ENCODE measurements at places on chromosomes 7 and 10.

DNA sequence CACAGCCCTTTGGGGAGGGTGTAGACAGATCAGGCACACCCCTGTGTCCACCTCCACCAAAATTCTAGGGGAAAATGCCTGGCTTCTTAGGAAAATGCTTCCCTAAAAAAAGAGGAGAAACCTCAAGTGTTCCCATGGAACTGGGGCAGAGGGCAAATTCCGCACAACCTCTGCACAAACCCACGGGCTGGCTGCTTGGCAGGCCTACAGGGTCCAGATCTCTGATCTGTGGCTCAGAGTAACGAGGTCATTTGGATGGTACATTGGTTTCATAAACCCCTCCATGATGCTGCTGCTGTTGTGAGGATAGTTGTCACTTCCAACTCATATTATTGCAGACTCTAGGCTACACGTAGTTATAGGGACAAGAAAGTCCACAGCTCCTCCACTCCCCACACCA lies 16.0 kb downstream of the LGI1 start:
- DNase-seq, result no peak

DNA sequence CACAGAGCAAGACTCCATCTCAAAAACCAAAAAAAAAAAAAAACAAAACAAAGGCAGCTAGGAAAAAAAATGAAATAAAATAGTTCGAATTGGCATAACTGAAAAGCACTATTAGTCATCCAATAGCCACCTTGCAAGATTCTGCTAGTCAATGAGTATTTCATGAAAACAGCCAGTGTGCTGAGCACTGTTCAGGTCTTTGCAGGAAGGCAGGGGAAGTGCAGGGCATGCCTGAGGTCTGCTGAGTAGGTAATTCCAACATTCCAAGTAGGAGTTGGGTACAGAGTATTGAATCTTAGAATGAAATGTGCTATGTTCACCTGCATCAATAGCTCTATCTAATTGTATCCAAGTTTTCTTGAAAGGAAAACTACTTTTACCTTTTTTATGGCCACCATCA lies 22.9 kb downstream of the ABRAXAS2 start:
- no peak for DNase-seq

- DNase-seq, result no peak
These were observed 135.2 kb downstream of the ADAM12 start for GRCh38 chr10:126252884-126253610.

GRCh38 chr7:16412274-16413254 lies 8.8 kb downstream of the CRPPA start:
- DNase-seq, result peak; percentile 89

DNA sequence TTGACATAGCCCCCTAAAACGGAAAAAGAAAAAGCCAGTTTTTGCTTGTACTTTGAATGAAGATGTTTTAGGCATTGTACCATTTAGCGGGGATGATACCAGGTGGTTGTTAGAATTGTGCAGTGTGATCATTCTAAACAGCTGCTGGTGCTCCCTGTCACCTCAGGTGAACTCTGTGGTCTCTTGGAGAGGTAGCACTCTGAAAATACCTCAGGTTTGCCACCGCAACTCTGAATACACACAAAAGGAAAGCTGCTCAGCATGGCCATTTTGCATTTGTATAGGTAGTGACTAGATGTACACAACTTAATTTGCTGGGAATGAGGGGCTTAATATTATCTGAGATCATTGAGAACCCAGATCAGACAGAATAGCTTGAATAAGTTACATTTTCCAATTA lies 52.6 kb downstream of the PLEKHA8 start:
- no peak for DNase-seq

GRCh38 chr10:34938399-34938670 lies 123.2 kb upstream of the PARD3 start:
- no peak for DNase-seq

DNA sequence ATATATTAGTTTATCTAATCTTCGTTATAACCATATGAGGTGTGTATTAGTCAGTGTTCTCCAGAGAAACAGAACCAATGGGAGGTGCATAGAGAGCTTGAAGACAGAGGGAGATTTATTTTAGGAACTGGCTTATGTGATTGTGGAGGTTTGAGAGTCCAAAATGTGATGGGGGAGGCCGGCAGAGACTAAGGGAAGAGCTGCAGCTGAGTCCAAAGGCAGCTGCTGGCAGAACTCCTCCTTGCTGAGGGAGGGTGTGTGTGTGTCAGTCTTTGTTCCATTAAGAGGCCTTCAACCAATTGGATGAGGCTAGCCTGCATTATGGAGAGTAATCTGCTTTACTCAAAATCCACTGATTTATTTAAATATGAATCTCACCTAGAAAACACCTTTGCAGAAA lies 165.1 kb downstream of the SH3PXD2A start:
- no peak for DNase-seq

- DNase-seq, result peak; percentile 83
These were observed 37.7 kb downstream of the CFAP58 start for GRCh38 chr10:104391150-104391968.

DNA sequence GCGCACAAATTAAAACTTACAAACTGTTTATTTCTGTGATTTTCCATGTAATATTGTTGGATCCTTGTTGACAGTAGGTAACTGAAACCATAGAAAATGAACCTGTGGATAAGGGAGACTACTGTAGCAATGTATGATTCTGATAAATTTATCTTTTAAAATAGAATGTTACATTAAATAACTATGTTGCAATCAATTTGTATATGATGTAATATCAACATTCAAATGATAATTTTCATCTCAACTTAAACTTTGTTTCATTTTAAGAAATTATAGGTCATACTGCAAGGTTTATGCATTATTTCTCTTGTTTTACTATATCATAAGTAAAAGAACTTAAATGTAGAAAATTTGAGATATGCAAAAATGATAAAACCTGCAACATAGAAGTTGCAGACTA lies 718.0 kb upstream of the MBL2 start:
- DNase-seq, result no peak

GRCh38 chr7:4602905-4603842 lies 78.9 kb upstream of the FOXK1 start:
- DNase-seq, result no peak

DNA sequence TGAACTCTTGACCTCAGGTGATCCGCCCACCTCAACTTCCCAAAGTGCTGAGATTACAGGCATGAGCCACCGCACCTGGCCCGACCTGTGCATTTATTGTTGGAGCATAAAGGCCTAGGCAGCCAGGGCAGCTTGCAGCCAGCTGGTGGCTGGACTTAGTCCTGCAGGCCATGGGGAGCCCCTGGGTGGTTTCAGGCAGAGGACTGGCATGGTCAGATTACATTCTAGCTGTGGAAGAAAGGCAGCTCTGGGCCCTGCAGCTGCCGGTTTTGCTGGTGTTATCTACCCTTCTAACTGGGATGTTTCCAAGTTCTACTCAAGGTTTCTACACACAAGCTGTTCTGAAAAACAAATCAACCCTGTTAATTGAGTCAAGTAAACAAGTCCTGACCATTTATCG lies 22.7 kb upstream of the MKRN1 start:
- DNase-seq, result no peak

- no peak for DNase-seq
These were observed 87.3 kb downstream of the EVX1 start for GRCh38 chr7:27329909-27330308.

GRCh38 chr10:99787311-99787710 lies 4.9 kb downstream of the ABCC2 start:
- no peak for DNase-seq

GRCh38 chr7:140771826-140772225 lies 75.3 kb downstream of the NDUFB2 start:
- no peak for DNase-seq

DNA sequence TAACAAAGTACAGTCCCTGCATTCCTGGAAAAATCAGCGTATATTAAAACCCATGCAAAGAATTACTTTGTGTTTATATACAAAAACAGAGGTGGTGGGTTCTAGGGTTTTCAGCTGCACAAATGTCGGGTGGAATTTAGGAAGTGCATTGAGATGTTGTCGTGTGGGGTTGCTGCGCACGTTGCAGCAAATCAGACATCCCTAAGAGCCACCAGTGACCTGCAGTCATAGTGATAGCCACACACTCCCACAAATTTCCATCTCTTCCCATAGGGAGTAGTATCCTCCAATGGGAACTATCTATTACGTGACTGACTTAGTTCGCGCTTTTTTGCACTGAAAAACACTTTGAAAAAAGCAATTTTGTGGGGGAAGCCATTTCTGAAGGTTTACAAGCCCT lies 375.2 kb upstream of the GALNT17 start:
- DNase-seq, result no peak

DNA sequence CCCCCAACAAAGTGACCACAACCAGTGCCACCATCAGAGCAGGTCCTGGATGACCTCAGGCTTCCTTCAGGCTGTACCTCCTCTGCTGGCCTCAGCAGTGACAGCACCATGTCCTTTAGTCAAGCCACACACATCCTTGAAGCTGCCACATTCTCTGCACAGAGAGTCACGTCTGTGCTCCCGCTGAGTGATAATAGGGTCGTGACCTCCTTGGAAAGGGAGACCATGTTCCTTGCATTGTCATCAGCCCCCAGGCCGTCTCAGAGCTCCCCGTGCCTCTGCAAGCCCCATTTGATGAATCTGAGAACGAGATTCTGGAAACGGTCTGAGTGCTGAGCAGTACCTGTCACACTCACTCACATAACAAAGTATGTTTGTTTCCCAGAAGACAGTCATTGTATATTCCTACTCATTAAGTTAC lies 106.5 kb upstream of the PRR15 start:
- DNase-seq, result no peak

DNA sequence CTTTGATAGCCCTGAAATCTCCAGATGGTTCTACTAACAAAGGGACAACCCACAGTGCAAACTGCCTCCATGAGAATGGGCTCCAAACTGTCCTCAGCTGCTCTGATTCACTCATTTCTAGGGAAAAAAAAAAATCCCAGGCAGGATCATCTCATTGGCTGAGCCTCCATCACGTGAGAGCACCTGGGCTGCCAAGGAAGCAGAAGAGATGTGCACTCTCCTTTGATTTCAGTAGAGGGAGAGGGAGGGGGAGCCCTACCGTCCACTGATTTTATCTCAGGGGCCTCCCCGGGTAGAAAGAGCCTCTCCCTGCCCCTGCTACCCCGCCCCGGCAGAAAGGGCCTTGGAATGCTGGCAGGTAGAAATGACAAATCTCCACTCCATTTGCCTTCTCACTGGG lies 725.4 kb downstream of the PHTF2 start:
- DNase-seq, result no peak

GRCh38 chr7:13017333-13017857 lies 330.0 kb downstream of the ARL4A start:
- no peak for DNase-seq

GRCh38 chr7:151899513-151900360 lies 22.8 kb upstream of the PRKAG2 start:
- DNase-seq, result no peak

DNA sequence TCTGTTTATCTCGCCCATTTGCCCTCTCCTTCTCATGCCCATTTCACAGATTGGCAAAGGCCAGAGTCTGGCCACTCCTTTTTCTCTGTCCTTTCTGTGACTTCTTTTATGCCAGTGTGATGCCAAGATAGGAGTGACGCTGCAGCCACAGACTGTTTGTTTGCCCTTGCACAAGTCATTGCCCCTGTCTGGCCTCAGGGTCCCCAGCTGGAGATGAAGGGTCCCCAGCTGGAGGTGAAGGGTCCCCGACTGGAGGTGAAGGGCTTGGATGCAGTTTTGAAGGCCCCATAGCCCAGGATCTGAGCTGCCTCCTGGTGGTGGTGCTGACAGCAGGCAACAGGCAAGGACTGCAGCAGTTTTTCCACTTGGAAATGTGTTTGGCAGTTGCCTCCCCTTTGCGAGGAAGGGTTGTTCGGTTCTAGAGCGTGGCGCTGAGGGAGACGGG lies 50.8 kb upstream of the SLC29A3 start:
- DNase-seq, result no peak

DNA sequence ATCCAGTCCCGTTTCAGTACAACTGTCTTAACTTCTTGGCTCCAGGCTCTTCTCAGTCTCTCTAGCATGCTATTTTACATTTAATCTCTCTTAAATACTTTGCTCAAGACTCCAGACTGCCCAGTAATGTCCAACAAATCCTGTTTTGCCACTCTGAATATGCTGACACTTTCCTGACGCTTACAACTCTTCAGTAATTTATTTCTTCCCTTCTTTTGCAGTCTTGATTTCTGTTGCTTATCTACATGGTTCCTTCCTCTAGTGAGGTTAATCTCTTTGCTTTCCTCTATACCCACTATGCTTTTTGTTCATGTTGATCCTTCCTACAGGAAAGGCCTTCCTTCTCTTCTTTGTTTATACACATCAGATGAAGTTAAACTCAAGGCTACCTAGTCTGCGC lies 23.7 kb downstream of the UMAD1 start:
- no peak for DNase-seq

DNA sequence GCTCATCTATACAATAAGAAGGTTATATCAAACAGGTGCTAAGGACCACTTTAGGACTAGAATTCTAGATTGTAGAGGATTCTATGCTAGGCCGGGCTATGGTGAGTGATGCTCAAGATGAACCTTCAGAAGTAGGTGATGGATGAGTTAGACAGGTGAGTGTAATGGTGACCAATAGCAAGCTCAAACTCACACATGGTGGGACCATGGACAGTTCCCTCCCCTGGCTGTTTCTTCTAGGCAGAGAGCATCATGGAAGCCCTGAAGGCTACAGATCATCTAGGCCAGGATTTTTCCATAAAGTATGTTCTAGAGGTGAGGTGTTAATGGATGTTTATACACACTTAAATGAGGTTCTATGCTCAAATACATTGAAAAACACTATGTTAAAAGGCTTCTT lies 162.2 kb upstream of the WDR11 start:
- DNase-seq, result no peak

DNA sequence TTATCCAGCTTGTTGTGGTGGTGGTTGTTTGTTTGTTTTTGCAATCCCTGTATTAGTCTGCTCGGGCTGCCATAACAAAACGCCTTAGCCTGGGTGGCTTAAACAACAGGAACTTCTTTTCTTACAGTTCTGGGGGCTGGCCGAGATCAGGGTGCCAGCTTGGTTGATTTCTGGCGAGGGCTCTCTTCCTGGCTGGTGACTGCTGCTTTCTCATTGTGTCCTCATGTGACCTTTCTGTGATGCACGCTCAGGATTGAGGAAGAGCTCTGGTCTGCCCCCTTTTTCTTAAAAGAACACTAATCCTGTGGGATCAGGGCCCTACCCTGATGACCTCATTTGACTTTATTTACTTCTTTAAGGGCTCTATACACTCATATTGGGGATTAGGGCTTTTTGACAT lies 107.1 kb upstream of the NRP1 start:
- DNase-seq, result no peak

GRCh38 chr7:71021131-71021530 lies 110.8 kb upstream of the GALNT17 start:
- peak; percentile 58 for DNase-seq

GRCh38 chr10:105714728-105715127 lies 1073.6 kb downstream of the SORCS3 start:
- no peak for DNase-seq

GRCh38 chr7:130926001-130926691 lies 192.1 kb upstream of the KLF14 start:
- no peak for DNase-seq

DNA sequence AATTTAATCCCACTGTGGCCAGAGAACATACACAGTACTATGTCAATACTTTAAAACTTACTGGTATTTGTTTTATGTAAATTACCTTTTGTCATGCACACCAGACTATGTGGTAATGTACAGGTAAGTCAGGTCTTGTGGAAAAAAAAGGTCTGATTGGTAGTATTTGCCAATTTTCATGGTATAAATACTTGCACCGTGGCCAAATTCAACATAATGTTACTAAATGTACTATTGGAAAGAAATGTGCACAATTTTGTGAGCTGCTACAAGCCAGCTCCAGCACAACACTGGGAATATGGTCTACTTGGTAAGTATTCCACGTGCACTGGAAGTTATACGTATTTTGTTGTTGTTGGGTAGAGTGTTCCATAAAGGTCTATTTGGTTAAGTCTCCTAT lies 392.5 kb downstream of the RPS24 start:
- DNase-seq, result no peak

- no peak for DNase-seq
These were observed 11.8 kb downstream of the MET start for GRCh38 chr7:116683786-116684185.
